Calu3 (cell line): ENCODE measurements at places on chromosomes 16 and 17. TPM values are rescaled to one million over a fixed set of nuclear protein-coding genes. Genes with fewer than 3 reads are reported as not detected.
A peak's percentile ranks its signal among the peaks of the same experiment; 100 is the strongest.

The OTOA gene
- total RNA-seq: 0.40 TPM in 1 of 2 replicates, not detected in the other

The HID1 gene
- total RNA-seq: 114 and 122 TPM in 2 replicates

The DDX19B gene
- 44.6 and 45.2 TPM in 2 replicates for total RNA-seq

The ATP2C2 gene
- 30.5 and 33.9 TPM in 2 replicates for total RNA-seq

The POLR2A gene
- total RNA-seq: 89.0 and 99.3 TPM in 2 replicates

DNA sequence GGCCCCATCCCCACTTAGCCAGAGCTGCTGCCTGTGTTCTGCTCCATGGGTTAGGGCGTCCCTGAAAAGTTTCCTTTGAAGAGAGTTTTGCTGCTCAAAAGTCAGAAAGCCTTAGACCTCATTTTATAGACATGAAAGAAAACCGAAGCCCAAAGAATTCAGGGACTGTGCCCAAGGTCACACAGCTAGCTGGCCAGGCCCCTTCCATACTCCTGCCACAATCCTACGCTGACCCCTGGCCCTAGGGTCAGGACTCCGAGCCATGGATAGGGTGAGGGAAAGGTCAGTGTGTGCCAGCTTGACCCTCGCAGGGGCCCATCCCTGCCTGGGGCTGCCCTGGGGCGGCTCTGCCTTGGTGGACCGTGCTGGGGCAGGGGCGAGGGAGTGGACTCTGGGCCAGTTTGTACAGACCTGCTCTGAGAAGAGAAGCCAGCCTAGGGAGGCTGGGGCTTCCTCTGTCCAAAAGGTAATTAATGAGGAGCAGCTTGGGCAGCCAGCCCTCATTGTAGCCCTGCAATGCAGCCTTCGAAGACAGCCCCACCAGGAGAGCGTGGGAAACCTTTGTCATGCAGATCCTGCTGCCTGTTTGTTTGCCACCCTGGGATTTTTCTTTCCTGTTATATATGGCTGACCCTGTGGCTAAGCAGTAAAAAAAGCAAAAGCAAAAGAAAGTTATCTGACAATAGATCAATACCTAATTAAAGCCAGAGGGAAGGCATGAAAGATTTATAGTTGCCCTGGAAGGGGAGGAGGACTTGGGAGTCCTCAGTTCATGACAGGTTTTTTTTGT lies 37.4 kb downstream of the RHBDL3 start:
- peaks cover 61% of the 10 kb centered on the region for H3K27me3 ChIP-seq
- DNase-seq: no peak
- no peaks in the 10 kb centered on the region for H3K36me3 ChIP-seq
- no peak overlapping the region for H3K27ac ChIP-seq
- no peaks in the 10 kb centered on the region for H3K4me1 ChIP-seq
- no peak overlapping the region for H3K4me3 ChIP-seq

DNA sequence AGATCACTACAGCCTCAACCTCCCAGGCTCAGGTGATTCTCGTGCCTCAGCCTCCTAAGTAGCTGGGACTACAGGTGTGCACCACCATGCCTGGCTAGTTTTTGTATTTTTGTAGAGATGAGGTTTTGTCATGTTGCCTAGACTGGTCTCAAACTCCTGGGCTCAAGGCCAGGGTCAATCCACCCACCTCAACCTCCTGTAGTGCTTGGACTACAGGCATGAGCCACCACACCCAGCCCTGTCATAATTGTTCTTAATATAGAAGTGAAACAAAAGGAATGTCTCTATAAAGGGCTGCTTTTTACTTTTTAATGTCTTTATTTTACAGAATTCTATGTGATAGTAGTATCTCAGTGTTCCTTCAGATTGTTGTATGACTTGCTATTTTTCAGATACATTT lies 345.2 kb upstream of the TBX2 start:
- no peak overlapping the region for H3K4me3 ChIP-seq
- no peak for DNase-seq

DNA sequence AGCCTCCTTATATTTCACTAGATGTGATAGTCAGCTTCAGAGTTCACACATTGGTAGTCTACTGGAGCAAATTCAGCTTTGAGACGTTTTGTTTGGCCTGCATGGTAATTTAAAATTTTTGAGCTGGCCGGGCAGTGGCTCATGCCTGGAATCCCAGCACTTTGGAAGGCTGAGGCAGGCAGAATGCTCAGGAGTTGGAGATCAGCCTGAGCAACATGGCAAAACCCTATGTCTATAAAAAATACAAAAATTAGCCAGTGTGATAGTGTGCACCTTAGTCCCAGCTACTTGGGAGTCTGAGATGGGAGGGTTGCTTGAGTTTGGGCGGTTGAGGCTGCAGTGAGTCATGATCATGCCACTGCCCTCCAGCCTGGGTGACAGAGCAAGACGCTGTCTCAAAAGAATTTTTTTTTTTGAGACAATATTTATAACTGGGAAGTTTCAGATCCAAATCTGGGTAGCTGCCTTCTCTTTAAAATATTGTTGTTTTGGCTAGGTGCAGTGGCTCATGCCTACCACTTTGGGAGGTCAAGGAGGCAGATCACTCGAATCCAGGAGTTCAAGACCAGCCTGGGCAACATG lies 4.8 kb upstream of the BLMH start:
- no peaks in the 10 kb centered on the region for H3K4me1 ChIP-seq
- H3K4me3 ChIP-seq: no peak overlapping the region
- peaks cover 5% of the 10 kb centered on the region for H3K36me3 ChIP-seq

DNA sequence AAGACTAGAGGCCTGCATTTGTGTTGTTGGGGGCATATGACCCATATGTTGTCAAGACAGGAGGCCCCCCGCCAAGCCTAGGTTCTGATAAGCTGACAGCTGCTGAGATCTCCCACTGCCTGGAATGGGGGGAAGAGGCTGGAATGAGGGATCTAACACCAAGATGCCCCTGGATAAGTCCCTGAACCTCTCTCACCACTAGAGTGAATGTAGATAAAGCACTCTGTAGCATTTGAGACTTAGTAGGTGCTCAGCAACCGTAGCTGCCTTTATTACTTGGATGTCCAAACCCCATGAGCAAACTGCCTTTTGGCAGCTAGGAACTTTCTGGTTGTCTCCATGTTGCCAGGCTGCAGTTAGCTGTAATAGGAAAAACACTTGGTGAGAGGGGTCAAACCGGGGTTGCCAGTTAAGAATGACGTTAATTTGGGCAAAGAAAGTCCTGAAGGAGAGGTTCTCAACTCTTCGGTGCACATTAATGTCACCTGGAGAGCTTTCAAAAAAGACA lies 4.4 kb upstream of the RASL10B start:
- peaks cover 22% of the 10 kb centered on the region for H3K36me3 ChIP-seq
- peaks cover 12% of the 10 kb centered on the region for H3K27me3 ChIP-seq
- no peak overlapping the region for H3K4me3 ChIP-seq
- DNase-seq: no peak
- peaks cover 7% of the 10 kb centered on the region for H3K4me1 ChIP-seq
- no peak overlapping the region for H3K27ac ChIP-seq

DNA sequence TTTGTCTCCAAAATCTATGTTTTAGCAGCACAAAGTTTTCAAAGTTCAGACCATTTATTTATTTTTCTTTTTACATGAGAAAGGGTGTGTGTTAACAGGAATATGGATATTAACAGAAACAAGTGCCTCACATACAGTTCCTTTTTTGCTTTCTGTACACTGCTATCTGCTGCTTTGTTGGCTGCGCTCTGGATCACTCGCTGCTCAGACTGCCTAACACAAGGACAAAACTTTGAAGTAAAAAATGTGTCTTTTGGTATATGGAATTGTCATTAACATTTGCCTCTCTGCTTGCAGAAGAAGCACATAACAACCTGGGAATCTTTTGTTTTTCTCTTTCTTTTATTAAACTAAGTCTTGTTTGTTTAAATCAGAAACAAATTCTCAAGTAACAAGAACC lies 262.8 kb downstream of the ZFHX3 start:
- H3K4me3 ChIP-seq: no peak overlapping the region
- DNase-seq: no peak
- peaks cover 3% of the 10 kb centered on the region for H3K36me3 ChIP-seq

DNA sequence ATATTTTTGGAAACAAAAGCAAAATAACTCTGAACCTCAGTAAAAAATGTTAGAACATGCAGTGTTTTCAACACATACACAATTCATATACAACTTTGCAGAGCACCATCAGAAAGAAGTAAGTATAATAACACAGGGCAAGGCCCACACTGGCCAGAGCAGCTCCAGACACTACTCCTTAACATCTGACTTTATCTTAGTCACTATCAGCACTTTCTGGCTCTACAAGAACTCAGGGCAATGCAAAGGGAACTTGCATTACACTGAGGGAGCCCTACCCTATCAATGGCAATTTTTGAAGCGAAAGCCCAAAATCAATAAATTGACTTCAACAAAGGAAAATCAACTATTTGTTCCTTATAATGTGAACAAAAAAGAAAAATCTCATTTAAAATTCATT lies 16.5 kb downstream of the RNF157 start:
- H3K4me1 ChIP-seq: peaks cover 33% of the 10 kb centered on the region
- DNase-seq: no peak
- H3K4me3 ChIP-seq: no peak overlapping the region
- H3K27me3 ChIP-seq: no peaks in the 10 kb centered on the region
- no peaks in the 10 kb centered on the region for H3K36me3 ChIP-seq
- H3K27ac ChIP-seq: no peak overlapping the region

GRCh38 chr16:57380671-57381462 lies 8.6 kb downstream of the CX3CL1 start:
- H3K27ac ChIP-seq: peak overlapping the region; percentile 67
- no peak overlapping the region for H3K4me3 ChIP-seq
- H3K27me3 ChIP-seq: no peaks in the 10 kb centered on the region
- H3K36me3 ChIP-seq: peaks cover 31% of the 10 kb centered on the region
- peak; percentile 69 for DNase-seq
